CD8-positive, alpha-beta memory T cell (primary cell): ENCODE measurements at places on chromosomes 2 and 18. TPM values are rescaled to one million over a fixed set of nuclear protein-coding genes. Genes with fewer than 3 reads are reported as not detected.

- no peaks in the 10 kb centered on the region for H3K4me1 ChIP-seq
- H3K27me3 ChIP-seq, result no peaks in the 10 kb centered on the region
- H3K36me3 ChIP-seq, result no peaks in the 10 kb centered on the region
Observed at GRCh38 chr2:120396013-120396860, 50.3 kb downstream of the INHBB start.

DNA sequence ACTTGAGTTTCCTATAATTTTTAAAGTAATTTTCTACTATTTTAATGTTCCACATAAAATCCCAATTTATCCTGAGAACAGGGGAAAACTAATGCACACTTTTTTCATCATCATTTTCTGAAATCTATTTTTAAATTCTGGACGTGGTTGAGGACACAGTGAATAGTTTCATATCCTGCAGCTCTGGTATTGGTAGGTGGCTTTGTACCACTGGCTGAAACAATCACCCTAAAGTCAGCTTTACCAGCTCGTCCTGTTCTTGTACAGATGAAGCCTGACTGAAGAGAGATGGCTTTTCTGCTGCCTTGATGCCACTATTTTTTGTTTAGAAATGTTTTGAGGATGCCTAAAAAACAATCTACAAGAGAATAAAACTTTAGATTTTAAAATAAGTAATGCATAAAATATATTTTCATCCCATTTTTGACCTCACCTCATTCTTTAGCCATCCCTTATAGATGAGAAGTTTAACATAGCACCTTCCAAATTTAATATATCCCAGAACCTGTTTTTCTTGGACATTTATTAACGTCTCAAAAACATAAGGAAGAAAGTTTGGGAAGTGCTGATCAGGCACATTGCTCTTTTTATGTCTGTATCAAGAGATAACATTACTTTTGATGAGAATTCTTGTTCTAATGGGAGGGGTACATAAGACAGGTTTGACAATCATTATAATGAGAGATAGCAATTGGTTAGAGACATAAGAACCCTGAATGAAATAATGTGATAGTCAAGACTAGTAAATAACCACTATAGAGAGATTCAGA, 80.9 kb downstream of the GALNT1 start:
- H3K36me3 ChIP-seq, result no peaks in the 10 kb centered on the region
- DNase-seq, result no peak
- H3K4me1 ChIP-seq, result no peaks in the 10 kb centered on the region
- H3K4me3 ChIP-seq, result no peak overlapping the region
- H3K27me3 ChIP-seq, result no peaks in the 10 kb centered on the region

Gene DUSP2
- 214 TPM for total RNA-seq

Gene TEX44
- total RNA-seq, result not detected

Gene SCN3A
- not detected for total RNA-seq

DNA sequence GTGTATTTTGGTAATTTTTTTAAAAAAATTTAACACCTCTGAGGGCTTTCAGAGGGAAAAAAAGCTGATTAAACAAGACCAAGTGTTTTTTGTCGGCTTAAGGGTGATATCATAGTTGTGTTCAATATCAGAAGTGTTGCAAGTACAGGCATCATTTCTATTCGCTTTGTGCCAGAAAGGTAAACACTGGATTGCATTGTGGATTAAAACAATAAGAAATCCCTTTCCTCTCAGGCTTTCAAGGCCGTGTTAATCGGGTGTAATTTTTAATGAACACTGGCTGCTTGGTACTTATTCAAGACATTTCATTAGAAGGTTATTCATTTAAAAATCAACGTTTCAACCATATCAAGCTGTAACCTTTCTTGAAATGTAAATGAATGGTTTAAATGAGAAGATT, 18.3 kb downstream of the FIGN start:
- no peaks in the 10 kb centered on the region for H3K36me3 ChIP-seq
- no peaks in the 10 kb centered on the region for H3K27me3 ChIP-seq

DNA sequence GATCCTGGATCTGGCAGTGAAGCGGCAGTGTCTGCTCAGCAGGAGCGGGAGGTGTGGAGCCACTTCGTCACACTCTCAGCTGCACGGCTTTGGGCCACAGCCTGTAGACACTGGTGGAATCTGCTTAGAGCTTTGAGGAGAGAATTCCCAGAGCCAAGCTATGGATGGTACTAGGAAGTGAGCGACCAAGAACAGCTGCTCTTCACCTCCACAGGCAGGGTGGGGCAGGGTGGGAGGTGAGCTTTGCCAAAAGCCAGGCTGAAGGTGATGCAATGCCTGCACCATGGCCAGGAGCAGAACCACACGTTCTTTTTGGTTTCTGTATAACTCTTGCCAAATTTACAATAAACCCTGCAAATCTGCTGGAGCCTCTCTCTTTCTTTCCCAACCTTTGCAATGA, 226.1 kb downstream of the ANKRD30B start:
- no peaks in the 10 kb centered on the region for H3K36me3 ChIP-seq
- no peaks in the 10 kb centered on the region for H3K27me3 ChIP-seq
- H3K27ac ChIP-seq, result no peak overlapping the region
- no peaks in the 10 kb centered on the region for H3K4me1 ChIP-seq

- no peaks in the 10 kb centered on the region for H3K27me3 ChIP-seq
- no peaks in the 10 kb centered on the region for H3K4me1 ChIP-seq
- H3K27ac ChIP-seq, result no peak overlapping the region
- no peak overlapping the region for H3K4me3 ChIP-seq
- no peaks in the 10 kb centered on the region for H3K36me3 ChIP-seq
Observed at GRCh38 chr18:23732439-23732838, 43.2 kb downstream of the LAMA3 start.

GRCh38 chr18:77133835-77134496, 1.4 kb upstream of the MBP start:
- no peaks in the 10 kb centered on the region for H3K27me3 ChIP-seq
- no peaks in the 10 kb centered on the region for H3K36me3 ChIP-seq
- H3K4me3 ChIP-seq, result no peak overlapping the region
- H3K27ac ChIP-seq, result no peak overlapping the region
- H3K4me1 ChIP-seq, result peaks cover 29% of the 10 kb centered on the region

- no peak for DNase-seq
- H3K4me1 ChIP-seq, result peaks cover 12% of the 10 kb centered on the region
- no peaks in the 10 kb centered on the region for H3K27me3 ChIP-seq
- H3K27ac ChIP-seq, result no peak overlapping the region
- no peak overlapping the region for H3K4me3 ChIP-seq
Observed at GRCh38 chr2:30217644-30218337, 13.5 kb upstream of the LBH start.

- H3K36me3 ChIP-seq, result no peaks in the 10 kb centered on the region
- H3K27me3 ChIP-seq, result no peaks in the 10 kb centered on the region
- no peaks in the 10 kb centered on the region for H3K4me1 ChIP-seq
- no peak for DNase-seq
Observed at GRCh38 chr2:167480986-167481309, 592.7 kb downstream of the XIRP2 start.

DNA sequence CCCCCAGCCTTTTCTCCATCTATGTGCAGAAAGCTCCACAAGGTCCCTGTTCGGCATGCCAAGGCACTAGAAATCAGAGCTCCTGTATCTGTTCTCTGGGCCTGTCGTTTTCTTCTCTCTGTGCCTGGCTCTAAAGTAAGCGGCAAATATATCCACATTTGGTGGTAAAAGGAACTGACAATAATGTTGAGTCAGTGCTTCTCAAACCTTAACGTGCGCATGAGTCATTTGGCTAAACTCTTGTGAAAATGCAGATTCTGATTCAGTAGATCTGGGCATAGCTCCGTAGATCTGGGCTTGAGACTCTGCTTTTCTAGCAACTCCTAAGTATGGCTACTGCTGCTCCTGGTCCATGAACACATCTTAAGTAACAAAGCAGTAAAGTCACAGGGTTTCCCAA, 16.5 kb upstream of the ACSL3 start:
- H3K4me3 ChIP-seq, result no peak overlapping the region
- H3K27ac ChIP-seq, result no peak overlapping the region
- no peaks in the 10 kb centered on the region for H3K27me3 ChIP-seq
- no peaks in the 10 kb centered on the region for H3K36me3 ChIP-seq

DNA sequence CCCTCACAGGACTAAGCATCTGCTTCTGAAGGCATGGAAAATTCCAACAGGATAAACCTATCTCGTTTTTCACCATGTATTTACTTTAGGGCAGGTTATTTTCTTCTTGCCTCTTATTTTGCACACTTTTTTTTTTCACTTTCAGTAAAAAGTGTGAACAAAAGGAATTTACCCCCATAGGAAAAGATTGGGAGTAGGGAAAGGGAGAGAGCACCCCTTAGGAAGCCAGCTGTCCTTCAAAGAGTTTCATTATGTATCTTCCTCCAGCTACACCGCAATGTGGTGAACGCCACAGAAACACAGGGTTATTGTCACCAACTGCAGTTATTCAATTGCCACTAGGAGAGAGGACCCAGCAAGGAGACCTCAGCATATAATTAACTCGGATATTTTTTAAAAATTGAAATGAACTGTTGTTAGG, 286.2 kb upstream of the VRK2 start:
- DNase-seq, result no peak
- peaks cover 3% of the 10 kb centered on the region for H3K27me3 ChIP-seq
- peaks cover 4% of the 10 kb centered on the region for H3K4me1 ChIP-seq

DNA sequence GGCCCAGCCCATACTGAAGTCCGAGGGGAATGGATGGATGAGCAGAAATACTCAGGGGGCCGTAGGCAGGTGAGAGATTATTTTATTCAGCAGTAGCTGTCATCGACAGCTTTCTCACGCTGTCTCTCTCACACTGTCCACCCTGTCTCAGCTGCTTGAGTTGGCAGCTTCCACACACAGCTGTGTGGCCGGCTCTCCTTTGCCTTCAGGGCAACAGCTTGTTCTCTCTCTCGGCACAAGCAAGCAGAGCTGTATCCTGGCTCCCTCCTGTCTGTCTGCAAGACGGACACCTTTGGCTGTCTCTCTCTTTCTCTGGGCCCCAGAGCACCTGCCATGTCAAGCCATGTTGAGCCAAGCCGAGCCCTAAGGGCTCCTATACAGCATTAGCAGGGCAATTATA, 9.8 kb upstream of the PAPOLG start:
- no peak for DNase-seq
- no peaks in the 10 kb centered on the region for H3K27me3 ChIP-seq
- peaks cover 11% of the 10 kb centered on the region for H3K4me1 ChIP-seq
- no peaks in the 10 kb centered on the region for H3K36me3 ChIP-seq
- H3K27ac ChIP-seq, result no peak overlapping the region
- H3K4me3 ChIP-seq, result no peak overlapping the region

DNA sequence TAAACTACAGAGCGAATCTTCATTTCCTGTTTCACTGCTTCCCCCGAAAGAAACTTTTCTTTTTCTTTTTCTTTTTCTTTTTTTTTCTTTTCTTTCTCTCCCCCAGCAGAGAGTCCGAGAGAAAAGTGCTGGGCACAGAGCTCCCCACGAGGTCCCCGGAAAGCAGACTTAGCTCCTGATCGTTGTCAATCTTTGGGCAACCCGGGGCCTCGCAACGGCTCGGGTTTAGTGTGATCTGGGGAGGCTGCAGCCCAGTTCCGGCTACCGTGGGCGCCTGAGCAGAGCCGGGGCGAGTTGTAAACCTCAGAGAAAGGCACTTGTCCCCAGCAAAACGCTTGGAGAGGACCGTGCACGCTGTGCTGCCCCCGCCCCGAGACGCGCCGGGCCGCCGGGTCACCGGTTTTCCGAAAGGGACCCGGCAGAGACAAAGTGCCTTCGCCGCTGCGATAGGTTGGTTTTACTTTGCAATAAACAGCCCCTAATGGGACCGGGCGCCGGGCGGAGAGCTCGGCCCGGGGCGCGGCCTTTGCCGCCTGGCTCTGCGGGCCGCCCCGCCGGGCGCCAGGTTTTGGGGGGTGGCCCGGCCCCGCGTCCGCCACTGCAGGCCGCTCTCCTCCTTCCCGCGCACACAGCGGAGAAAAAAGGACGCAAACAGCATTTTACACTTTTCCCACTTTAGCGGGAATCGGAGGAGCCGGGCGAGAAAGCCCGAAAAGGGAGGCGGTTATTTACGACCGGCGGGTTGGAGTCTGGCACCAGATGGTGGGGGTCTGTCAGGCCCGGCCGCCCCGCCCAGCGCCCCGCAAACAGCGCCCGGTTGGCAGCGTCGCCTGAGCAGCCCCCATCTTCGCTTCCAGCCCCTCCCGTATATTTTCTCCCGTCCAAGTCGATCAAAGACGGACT, 136.0 kb downstream of the INSIG2 start:
- peak overlapping the region; percentile 46 for H3K4me3 ChIP-seq
- peaks cover 54% of the 10 kb centered on the region for H3K27me3 ChIP-seq
- no peak overlapping the region for H3K27ac ChIP-seq
- H3K4me1 ChIP-seq, result peaks cover 14% of the 10 kb centered on the region

DNA sequence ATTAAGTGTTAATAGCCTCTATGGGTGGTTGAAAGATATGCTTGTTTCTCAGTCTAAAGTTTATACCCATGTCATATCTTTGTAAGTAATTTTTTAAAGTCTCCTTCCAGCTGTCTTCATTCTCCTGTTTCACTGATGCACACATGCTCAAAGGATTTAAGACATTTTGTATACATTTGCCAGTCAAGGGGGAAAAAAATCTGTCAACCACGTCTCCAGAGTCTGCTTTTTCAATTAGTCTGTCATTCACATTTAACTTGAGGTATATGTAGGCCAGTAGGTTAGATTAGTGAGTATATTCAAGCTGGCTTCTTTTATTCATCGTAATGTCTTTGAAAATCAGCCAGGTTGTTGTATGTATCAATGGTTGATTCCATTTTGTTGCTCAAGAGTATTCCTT, 193.5 kb downstream of the MCFD2 start:
- no peak overlapping the region for H3K27ac ChIP-seq
- no peak overlapping the region for H3K4me3 ChIP-seq
- DNase-seq, result no peak

GRCh38 chr2:226674123-226674522, 125.5 kb downstream of the IRS1 start:
- H3K27ac ChIP-seq, result no peak overlapping the region
- H3K4me1 ChIP-seq, result no peaks in the 10 kb centered on the region
- no peak for DNase-seq
- H3K36me3 ChIP-seq, result no peaks in the 10 kb centered on the region
- no peak overlapping the region for H3K4me3 ChIP-seq

- no peaks in the 10 kb centered on the region for H3K4me1 ChIP-seq
- no peak for DNase-seq
- no peaks in the 10 kb centered on the region for H3K36me3 ChIP-seq
- H3K4me3 ChIP-seq, result no peak overlapping the region
Observed at GRCh38 chr2:172736424-172737174, 954 bp downstream of the RAPGEF4 start.

DNA sequence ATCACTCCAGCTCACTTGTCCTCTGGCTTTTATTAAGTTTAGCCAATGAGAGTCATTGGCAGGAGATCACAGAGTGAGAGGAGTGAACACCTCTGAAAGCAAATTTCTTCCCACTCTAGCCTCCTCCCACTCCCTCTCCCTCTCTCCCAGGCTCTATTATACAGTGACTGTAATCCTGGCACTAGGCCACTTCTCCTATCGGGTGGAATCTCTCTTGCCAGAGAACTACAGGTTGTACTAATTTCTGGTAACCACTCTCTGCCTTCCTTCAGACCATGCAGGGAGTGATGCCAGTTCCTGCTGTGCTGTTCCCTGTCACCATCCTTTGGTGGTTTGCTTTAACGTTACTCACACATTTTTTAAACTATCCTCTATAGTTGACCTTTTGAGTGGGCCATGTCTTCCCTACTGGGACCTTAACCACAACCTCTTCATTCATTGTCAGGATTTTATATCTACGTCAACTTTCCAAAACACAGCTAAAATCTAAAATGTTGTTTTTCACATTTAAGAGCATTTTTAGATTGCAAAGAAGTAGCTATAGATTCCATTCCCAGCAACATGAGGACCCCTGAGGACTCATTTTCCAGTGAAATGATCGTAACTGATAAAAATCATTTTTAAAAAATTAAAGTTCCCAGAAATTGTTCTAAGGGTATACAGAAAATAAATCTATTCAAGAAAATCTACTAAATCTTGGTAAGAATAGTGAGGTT, 217.1 kb downstream of the MREG start:
- no peak overlapping the region for H3K4me3 ChIP-seq
- no peaks in the 10 kb centered on the region for H3K36me3 ChIP-seq
- DNase-seq, result no peak
- no peaks in the 10 kb centered on the region for H3K27me3 ChIP-seq

Gene NEB
- 0.31 TPM for total RNA-seq

Gene PROKR1
- total RNA-seq, result not detected

GRCh38 chr2:48482769-48483168, 47.2 kb upstream of the STON1 start:
- H3K4me3 ChIP-seq, result no peak overlapping the region
- no peaks in the 10 kb centered on the region for H3K4me1 ChIP-seq
